Caki2 (cell line): ENCODE measurements at places on chromosomes 5 and 9.

- no peak for DNase-seq
These were observed 215.2 kb upstream of the PTGER4 start for GRCh38 chr5:40464511-40464910.

- peak; percentile 38 for DNase-seq
These were observed 13.7 kb downstream of the YIPF5 start for GRCh38 chr5:144156767-144157171.

- DNase-seq: no peak
These were observed 65.2 kb upstream of the DEPDC1B start for GRCh38 chr5:60765019-60765709.

DNA sequence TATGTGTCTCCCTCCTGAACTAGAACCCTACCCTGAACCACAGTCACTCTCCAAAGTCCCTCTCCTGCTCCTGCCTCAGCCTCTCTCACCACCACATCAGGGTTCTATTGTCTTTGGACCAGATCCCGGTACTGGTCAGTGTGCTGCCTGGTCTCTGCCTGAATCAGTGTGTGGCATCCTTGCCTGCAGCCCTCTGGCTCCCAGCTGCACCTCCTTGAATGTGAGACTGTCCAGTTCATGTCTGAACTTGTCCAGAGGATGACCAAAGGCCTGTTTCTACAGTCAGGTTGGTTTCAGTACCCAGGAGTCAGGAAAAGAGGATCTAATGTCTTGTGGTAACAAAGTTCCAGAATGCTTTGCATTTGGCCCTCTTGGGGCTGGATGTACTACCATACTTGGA lies 76.8 kb upstream of the RANBP3L start:
- DNase-seq: no peak
